Brain (organoid and tissue), 16 donors: ENCODE measurements at places on chromosomes 2 and 18. TPM values are rescaled to one million over a fixed set of nuclear protein-coding genes. Genes with fewer than 3 reads are reported as not detected.

EFHD1 gene
- polyA plus RNA-seq, result 263 TPM

GPATCH11 gene
- 5.4 TPM for polyA plus RNA-seq

REG3G gene
- polyA plus RNA-seq, result not detected

VIT gene
- polyA plus RNA-seq, result 0.20 TPM

RBKS gene
- polyA plus RNA-seq, result 2.1 TPM

PAPOLG gene
- polyA plus RNA-seq, result 5.0 TPM

RUFY4 gene
- polyA plus RNA-seq, result not detected

RGPD8 gene
- 1.0 TPM for polyA plus RNA-seq

ALPP gene
- polyA plus RNA-seq, result not detected

GRHL1 gene
- polyA plus RNA-seq, result 1.0 TPM

KCNE4 gene
- 3.6 TPM for polyA plus RNA-seq

CYBRD1 gene
- polyA plus RNA-seq, result 8.0 TPM

POTEE gene
- not detected for polyA plus RNA-seq

RFX8 gene
- polyA plus RNA-seq, result not detected

ATOH8 gene
- 15.8 TPM for polyA plus RNA-seq

LYG1 gene
- polyA plus RNA-seq, result 0.36 TPM

XPO1 gene
- polyA plus RNA-seq, result 47.3 TPM

ASB18 gene
- polyA plus RNA-seq, result not detected

PROC gene
- polyA plus RNA-seq, result 0.59 TPM

ARHGEF33 gene
- polyA plus RNA-seq, result 1.0 TPM

ARHGEF4 gene
- polyA plus RNA-seq, result 47.6 TPM

ANKRD23 gene
- 0.73 TPM for polyA plus RNA-seq

NOSTRIN gene
- 1.2 TPM for polyA plus RNA-seq
